Activated CD4-positive, alpha-beta T cell treated with anti-CD3 and anti-CD28 coated beads, Interleukin-10, Interleukin-2, amounts not matched to agents 100 ng/mL and 50 ng/mL, durations not matched to agents 16 hours and 8 hours (primary cell): ENCODE measurements at places on chromosomes 4 and X.
A peak's percentile ranks its signal among the peaks of the same experiment; 100 is the strongest.

DNA sequence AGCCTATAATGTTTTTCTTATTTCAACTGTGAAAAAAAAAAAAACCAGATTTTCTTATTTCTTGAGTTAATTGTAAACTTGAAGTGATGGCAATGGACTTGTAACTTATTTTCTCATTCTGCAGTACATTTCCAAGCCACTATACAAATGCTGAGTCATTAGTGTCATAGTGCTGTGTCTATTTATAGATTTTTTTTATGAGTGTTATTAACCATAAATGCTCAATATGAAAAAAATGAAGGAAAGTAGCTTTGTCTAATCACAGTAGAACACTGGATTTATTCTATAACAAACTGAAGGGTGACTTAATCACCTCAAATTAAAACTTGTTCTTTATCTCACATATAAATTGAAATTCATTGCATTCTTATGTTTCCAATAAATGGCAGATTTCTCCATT lies 718.6 kb downstream of the CCSER1 start:
- DNase-seq: no peak

- no peak for DNase-seq
Observed at GRCh38 chr4:114368751-114369150, 229.9 kb upstream of the UGT8 start.

GRCh38 chrX:53639257-53639656 lies 47.3 kb downstream of the HUWE1 start:
- DNase-seq: no peak

GRCh38 chr4:93659629-93660028 lies 168.9 kb upstream of the ATOH1 start:
- no peak for DNase-seq

GRCh38 chr4:139530833-139531427 lies 25.1 kb downstream of the SETD7 start:
- peak; percentile 65 for DNase-seq

DNA sequence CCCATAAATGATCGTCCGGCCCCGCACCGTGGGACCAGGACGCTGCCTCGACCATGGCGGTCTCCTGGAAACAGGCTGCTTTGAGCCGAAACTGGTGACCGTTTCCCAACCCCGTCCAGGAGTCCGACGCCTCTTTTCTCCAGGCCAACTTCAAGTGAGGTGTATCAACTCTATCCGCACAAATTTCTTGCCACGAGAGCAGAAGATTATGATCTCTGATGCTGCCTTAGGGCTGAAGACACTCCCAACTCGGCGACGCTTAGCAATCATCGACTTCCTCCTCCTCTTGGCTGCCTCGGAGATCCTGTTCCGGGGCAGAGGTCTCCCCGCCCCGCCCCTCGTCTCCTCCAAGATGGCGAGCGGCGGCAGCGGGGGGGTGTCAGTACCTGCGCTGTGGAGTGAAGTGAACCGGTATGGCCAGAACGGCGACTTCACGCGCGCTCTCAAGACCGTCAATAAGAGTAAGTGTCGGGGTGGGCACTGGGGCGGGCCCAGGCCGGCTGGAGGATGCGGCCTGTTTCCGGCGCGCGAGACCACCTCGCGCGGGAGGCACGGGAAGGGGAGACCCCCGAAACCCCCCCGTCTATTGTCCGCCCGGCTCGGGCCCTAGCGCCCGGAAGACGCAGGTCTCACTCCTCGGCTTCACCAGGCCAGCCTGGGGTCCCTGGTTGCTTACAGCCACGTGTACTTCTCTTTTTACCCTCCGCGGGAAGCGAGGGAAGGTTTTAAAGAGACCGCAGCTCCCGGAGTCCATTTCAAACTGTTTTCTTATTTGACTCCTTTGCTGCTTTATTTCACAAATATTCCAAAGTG lies at the start of gene SRP72:
Gene SRP72 (plus strand): TSS at position 334 of the 813 bp plus-strand sequence. CDS start 19 bp downstream, at position 353.
- DNase-seq: peak; percentile 92

GRCh38 chr4:98448908-98449307 lies 187.7 kb downstream of the RAP1GDS1 start:
- DNase-seq: peak; percentile 53
